HT1080 (cell line): ENCODE measurements at places on chromosomes 5 and 9.
A peak's percentile ranks its signal among the peaks of the same experiment; 100 is the strongest.

DNA sequence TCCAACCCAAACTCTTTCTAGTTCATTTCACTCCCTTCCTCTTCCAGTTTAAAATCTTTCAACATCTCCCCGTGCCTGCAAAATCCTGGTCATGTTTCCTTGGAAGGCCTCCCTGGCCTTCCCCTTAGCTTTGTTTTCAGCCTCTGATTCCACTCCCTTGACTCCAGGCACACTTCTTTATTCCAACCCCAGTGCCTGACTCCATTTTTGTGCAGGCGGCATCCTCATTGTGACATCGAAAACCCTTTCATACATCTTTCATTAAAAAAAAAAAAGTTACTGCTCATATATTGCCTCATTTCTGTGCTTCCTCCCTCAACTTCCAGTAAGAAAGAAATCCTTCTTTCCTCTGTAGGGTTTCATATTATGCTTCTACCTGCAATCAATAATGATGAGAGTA, 7.1 kb upstream of the TNFSF8 start:
- DNase-seq = no peak

GRCh38 chr9:69895185-69895584, 74.6 kb downstream of the CFAP95 start:
- DNase-seq = no peak

DNA sequence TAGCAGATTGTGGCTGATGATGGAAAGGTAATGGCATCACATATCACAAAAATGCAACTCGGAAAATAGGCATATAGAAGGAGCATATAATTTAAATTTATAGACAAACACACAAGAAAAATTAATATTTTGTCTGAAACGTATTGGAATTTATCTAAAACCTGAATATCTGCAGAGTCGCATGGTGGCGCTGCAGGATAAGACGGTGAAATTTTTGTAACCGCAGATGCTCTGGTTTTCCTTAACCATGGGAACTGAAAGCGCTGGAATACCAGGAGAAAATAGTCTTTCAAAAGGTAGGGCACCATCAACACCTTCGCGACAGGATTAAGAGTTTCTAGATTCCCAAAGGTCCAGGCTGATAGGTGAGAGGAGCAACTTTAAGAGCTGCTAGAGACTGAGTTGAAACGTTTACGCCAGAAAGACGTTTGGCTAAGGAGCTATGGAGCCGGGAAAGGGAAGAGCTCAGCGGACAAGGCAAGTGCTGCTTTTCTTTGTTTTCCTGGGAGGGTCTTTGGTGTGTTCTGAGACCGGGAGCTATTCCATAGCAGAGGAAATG, 11.0 kb upstream of the PCDHB15 start:
- DNase-seq = no peak

DNA sequence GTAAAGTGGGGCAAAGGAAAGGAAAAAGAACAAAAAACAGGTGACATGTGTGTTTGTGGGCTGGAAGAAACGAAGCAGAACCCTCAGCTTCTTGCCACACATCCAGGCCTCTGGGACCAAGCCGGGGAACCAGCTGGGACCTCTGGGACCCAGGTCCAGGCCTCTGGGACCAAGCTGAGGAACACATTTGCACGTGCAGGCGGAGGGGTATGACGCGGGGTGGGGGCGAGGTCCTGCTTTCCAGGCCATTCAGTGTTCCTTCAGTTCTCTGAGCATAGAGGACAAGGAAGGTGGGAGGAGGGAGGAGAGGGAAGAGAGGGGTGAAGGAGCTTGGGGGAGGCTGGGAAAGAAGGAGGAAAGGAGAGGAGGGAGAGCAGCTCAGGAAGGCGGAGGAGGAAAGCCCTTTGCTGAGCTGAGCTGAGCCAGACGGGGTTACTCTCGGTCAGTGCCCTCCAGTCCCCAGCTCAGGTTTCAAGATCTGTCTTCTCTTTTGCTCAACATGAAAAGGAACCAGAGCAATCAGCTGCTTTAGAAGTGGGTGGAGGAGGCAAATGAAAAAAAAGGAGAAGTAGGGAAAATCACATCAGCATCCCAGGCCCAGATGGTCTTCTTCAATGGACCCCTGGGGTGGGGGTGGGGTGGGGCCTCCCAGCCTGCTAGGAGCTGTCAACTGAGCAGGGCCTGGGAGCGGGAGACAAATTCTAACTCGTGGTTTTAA, 59.1 kb downstream of the ABCA1 start:
- peak; percentile 92 for DNase-seq

DNA sequence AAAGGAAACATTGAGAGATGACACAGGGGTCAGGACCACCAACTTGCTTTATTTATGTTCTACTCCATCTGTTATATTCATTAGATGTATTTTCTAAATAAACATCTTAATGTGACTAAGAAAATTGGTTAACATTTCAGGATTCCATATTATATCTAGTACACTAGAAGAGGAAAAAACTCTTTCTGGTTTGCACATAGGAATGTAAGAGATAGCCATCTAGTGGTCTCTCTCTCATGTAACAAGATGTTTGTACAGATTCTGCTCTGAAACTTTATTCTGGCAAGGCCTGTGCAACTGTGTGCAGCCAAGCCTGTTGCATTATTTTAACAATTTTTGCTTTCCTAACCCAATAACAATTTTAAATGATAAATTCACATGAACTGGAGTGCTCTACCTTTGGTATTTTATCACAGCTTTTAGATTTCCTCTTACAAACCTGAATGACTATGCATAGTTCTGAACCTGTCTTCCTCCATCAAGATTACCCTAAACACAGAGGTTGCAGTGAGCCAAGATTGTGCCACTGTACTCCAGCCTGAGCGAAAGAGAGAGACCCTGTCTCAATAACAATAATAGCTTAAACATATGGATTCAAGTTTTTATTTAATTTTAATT, 148.2 kb downstream of the GIN1 start:
- peak; percentile 25 for DNase-seq

DNA sequence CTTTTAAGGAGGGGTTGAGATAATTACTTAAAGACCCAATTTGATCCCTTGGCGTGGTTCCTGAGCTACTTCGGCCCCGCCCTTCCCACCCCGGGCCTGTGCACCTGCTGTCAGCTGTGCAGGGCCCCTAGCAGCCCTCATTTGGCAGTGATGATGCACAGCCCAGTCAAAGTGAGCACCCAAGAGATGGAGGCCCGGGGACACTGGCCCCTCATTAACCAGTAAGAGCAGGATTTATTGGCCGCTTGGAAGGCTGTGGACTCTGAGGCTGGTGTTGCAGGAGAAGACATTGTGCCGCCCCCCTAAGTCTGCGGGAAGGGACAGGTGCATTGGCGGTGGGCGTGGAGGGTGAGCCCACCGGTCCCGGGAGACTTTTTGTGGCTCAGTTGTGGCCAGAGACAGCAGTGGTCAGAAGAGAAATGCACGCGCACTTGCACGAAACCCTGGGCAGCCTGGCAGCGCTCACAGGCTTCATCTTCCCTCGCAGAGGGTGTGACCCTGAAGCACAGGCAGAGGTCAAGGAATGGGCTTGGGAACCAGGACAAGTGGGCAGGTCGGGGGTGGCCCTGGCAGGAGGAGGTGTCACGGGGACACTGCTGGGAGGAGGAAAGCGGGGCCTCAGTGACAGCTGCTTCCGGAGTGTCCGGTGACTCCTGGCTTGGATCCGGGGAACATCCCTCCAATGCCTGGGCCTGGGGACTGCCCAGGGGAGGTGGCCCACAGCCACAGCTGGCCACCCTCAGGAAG, 74.0 kb upstream of the RXRA start:
- DNase-seq = no peak

DNA sequence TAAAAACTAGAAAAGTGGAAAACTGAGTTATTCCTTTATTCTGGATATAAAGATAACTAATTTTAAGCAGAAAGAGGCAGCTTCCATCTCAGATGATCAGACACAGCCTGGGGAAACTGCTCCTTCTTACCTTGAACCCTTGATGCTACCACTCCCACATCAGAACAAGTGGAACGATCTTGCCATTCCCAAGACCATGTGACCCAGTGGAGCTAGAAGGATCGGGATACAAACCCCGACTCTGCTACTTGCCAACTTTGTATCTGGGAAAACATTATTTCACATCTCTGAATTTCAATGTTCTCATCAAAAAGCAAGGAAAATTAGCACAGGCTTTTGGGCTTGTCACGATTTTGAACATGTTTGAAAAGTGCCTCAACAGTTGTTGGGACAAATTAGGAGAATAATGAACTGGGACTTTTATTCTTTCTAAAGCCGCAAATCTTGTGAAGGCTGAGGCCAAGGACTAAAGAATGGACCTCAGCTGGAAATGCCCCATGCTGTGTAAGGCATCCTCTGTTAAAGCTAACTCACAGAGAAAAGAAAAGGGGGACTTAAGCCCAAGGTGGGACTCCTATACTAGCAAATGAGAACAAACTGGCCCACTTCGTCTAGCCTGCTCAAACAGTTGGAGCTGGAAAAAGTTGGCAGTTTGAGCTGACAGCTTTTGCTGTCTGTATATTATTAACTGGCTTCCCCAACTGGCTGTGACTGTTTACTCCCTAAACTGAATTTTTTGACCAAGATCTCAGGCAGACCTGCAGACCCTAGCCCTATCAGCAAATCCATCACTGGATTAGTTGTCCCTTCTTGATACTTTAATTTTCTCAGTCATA, 552.3 kb downstream of the EFNA5 start:
- DNase-seq = no peak

GRCh38 chr5:133222521-133222920, 170.7 kb downstream of the HSPA4 start:
- DNase-seq = no peak

DNA sequence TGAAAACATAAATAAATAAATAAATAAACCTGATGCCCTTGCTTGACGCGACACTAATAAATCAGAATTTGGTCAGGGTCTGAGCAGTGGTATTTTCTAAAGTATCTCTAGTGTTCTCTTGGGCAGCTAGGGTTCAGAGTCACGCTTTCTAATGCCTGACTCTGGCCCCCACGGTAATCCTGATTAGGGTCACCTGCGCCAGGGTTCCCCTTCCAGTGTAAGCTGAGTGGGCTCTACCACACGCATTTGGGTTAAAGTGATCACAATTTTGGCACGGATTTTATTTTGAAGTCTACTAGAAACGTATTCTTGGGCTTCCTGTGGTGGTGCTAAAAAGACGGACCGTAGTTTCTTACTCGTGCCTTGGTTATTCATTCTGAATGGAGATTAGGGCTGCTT, 651 bp downstream of the TTC1 start:
- no peak for DNase-seq

DNA sequence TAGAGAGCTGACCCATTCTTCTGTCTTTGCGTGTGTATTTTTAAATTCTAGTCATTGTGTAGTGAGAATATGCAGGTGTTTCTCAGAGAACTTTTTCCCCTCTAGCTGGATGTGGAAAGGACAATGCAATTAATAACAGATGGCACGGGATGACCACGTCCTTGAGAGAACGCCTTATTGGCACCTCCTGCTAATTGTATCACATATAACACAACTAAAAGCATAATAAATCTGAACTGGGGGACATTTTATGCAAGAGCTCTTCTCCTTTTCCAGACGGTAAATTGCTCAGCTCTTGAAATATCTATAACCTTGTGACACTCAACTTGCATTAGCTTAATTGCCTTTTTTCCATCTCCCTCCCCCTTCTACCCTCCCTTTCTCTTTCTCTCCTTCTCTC, 62.9 kb upstream of the IZUMO3 start:
- DNase-seq = no peak

DNA sequence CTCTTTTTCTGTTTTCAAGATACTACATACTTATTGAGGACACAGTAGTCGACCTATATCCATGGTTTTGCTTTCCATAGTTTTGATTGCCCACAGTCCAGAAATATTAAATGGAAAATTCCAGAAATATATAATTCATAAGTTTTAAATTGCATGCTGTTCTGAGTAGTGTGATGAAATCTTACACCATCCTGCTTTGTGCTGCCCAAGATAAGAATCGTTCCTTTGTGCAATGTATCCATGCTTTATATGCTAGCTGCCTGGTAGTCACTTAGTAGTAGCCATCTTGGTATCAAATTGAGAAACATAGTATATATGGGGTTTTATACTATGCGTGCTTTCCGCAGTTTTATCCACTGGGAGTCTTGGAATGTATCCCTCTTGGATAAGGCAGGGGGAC, 59.0 kb downstream of the CWC27 start:
- DNase-seq = no peak

DNA sequence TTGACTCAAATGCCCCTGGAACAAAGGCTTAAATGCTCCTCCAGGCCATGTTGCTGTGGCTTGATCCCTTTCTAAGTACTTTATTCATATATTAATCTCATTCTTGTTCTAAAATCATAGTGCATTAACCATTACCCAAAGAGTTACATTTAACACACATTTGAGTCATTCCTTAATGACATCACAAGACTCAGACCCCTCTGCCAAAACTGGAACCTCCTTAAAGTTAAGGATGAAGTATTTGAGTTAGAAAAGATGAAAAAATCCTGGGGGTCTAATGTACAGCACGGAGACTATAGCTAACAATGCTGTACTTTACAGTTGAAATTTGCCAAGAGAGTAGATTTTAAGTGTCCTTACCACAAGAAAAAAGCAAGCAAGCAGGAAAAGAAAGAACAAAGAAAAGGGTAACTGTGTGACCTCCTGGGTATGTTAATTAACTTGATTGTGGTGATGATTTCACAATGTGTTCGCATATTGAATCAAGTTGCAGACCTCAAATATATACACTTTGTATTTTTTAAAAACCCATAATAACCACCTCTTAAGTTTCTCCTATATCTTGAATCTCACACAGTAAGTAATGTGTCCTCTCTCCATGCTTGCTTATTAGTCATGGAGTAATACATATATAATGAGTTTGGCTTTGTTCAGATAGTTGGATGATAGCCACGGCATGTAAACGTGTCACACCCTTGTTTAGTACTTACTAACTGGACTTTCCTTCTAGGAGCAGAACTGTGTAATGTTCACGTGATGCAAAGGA, 376.9 kb downstream of the SEMA5A start:
- DNase-seq = no peak

GRCh38 chr5:147450606-147451005, 59.3 kb downstream of the DPYSL3 start:
- DNase-seq = no peak

- DNase-seq = no peak
Measured at GRCh38 chr9:134942788-134943184, 25.1 kb upstream of the FCN1 start.

- DNase-seq = no peak
Measured at GRCh38 chr5:43063721-43064171, 23.6 kb upstream of the ANXA2R start.

- DNase-seq = peak; percentile 56
Measured at GRCh38 chr5:45171563-45171962, 362.8 kb downstream of the MRPS30 start.

GRCh38 chr9:27933210-27934025, 360.1 kb upstream of the C9orf72 start:
- no peak for DNase-seq

- DNase-seq = no peak
Measured at GRCh38 chr5:116299746-116300640, 215.2 kb downstream of the COMMD10 start.

DNA sequence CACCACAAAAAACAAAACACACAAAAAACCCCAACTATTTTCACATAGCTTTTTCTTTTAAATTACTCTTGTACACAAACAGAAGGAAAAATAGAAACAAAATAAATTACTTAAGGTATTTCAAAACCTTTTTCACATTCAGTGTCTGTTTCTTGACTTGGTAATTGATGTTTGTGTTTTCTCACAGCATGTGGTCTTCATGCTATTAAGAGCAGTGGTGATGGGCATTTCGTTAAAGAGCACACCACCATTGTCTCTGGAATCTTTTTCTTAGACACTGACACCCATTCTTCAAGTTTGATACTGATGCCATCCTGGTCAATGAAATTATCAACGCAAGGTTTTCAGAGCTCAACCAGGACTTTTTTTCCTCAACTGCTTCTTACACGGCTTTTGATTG, 63.8 kb downstream of the SLC28A3 start:
- no peak for DNase-seq

GRCh38 chr9:15262581-15262980, 44.4 kb downstream of the TTC39B start:
- no peak for DNase-seq
